Uterus (tissue), 4 donors: ENCODE measurements at places on chromosomes 7 and 10. TPM values are rescaled to one million over a fixed set of nuclear protein-coding genes. Genes with fewer than 3 reads are reported as not detected.

DNA sequence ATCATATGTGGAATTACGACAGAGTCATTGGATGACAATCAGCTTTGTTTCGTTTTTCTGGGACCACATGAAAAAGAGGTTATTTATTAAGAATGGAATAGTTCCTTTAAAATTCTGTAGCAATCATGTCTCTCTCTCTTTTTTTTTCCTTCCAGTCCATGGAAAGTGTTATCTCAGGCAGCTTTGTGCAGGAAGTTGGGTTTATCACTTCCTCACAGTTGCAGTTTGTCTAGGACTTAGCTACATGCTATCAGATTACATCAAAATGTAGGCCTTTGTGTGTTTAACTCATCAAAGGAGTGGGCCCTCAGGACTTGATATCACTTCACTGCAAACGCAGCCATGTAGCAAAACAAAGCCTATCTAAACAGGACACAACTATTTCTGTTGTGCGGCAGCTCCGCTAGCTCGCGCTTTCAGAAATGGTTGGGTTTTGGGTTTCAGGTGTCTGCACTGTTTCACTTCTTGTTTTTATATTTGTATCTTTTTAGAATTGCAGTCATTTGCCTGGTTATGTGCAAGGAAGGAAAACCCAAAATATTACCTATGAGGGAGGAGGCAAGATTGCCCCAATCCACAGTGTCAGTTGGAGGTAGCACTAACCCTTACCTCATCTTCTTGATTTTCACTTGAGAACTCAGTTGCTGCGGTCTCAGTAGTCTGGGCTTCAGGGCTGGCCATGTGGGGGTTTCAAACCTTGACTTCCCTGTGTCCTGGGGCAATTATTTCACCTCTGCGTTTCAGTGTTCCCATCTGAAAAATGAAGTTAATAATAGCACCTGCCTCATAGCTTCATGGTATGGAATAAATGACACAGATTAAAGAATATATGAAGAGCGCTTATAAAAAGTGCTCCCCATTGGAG, 66.7 kb downstream of the HHEX start:
- DNase-seq: no peak

DNA sequence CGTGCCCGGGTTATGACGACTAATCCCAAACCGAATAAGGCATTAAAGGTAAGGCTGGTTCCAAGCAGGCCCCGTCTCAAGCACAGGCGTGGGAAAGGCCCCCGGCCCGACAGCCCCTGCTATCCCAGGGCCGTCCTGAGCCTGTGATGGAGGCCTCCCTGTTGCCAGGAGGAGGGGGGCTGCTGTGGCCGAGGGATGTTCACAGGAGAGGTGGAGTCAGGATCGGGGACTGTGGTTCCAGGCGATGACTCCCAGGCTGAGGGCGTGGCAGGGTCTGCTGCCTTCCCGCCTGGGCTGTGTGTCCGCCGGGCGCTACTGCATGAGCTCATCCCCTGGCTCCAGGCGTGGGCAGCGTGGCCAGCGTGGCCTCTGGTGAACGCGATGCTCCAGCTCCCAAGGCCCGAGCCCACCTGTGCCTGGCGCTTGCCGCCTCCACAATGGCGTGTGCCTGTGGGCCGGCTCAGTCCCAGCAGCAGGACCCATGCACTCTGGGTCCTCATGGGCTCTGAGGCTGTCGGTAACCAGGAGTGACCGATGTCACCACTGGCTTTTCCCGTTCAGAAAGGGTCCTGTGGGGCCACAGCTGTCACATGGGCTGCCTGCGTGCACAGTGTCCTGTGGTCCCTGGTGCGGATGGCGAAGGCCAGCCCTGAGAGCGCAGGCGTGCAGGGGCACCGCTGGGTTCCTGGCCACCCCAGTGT, 8.8 kb downstream of the MAFK start:
- no peak for DNase-seq

ERVW-1 gene
- not detected for total RNA-seq

MRC1 gene
- 33.8 TPM for total RNA-seq

- DNase-seq: no peak
Observed at GRCh38 chr10:15324611-15325010, 46.5 kb downstream of the FAM171A1 start.

- DNase-seq: no peak
Observed at GRCh38 chr7:31345421-31345820, 4.9 kb upstream of the NEUROD6 start.

DNA sequence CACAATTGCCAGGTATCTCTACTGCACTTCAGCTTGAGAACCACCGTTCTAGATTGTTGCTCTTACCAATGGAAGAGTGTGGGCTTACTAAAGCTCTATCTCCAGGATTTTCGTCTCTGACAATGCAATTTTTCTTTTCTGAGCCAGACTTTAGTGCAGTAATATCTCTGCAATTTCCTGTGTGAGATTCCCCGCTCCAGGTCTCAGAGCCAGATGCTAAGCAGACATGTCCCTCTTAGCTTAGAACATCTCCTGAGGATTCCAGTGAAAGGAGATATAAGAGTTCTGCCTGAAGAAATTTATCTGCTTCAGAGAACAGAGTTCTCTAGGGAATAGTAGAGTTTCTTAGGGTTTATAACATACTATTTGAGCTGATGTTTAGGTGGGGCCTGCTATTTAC, 82.0 kb downstream of the SND1 start:
- DNase-seq: no peak

DNA sequence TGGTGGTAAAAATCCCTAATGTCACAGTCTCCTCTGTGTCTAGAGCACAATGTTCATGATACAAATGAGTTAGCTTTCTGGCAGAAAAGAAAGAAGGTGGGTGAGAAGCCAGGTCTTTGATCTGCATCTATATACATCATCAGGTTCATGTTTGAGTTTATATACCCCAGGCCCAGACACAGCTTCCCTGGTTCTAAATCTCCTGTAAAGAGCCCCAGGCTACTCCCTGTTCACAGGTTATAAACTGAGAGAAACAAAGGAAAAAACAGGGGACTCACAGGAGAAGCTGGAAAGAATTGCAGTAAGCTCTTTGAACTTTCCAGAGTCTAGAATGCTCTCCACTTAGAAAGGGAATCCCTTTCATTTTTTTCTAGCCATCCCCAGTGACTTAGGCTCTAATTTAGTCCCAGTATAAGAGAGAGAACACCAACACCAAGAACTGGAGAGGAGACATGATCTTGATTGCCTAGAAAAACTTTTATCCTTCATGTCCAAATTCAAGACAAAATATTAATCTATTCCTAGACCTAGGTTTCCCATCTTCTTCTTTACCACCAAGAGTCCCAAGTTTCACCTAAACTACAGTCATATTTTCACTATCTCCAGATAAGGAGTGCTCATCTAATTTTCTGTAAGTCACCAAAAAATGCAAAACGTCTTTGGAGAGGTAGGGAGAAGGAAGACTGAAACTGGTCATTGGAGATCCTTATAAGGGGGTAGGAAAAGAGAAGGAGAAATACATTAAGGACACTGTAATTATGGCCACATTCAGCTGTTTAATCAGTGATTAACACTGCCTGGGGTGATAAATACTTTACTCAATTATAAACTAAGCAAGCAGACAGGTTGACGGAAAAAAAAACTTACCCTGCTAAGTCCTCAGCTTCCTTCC, 469 bp downstream of the MSS51 start:
- no peak for DNase-seq

- no peak for DNase-seq
Observed at GRCh38 chr7:107931740-107932515, 40.9 kb downstream of the DLD start.

PDAP1 gene
- total RNA-seq: 76.9 TPM

CYP2C8 gene
- 0.46 TPM for total RNA-seq

MYOZ1 gene
- total RNA-seq: 1.6 TPM

INPP5F gene
- 14.3 TPM for total RNA-seq

DNA sequence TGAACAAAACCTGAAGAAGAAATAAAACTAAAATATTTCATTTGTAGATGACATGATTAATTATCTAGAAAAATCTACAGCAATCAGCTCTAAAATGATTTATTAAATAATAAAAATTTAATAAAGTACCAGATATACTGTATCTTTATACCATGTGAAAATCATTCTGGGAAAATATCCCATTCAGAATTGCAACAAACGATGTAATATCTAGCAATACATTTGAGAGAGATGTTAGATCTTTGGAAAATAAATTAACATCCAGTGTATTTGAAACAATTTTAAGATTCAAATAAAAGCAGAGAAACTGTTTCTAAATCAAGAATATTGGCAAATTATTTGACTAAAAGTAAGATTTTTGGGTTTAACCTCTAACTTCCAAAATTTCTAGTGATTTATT, 62.2 kb downstream of the ZEB1 start:
- no peak for DNase-seq

DNA sequence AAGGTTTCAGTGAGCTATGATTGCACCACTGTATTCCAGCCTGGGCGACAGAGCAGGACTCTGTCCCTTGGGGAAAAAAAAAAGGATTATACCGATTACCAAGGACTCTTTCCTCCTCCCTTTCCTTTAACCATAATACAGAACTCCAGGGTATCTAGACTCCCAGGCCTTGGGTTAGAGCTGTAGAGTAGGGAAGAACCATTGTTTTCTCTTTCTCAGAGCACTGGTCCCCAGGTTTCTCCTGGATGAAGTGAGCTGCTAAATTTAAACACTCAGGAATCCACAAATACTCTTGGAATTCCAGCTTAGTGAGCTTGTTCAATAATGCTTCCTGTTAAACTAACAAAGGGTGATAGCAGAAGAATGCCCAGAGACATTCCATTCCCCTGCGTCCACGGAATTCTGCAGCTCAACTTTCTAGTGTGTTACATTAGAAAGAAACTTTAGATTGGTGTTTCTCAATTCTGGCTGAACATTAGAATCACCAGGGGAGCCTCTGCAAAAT, 14.6 kb upstream of the RPEL1 start:
- no peak for DNase-seq

DNA sequence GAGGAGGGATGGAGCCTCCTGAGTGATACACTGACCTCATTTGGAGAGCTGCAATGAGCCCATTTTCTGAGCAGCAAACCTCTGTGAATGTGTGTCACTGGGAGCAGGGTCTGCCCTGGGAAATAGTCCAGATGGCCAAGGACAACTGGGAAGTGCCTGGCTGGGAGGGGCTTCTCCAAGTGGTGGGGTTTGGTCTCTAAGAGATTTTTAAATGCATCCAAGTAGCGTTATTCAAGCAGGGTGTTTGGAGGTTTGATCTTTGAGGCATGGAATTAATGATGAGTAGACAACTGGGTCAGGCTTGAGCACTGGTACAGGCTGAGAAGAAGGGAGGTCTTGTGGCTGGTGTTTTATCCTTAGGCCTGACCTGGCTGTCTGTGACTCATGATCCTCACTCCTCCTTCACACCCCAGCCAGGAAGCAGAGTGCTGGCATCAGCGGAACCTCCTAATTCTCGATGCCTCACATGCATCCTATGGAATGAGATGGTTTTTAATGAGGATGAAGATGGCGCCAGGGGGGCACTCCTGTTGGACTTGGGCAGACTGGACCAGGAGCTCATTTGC, 3.3 kb downstream of the GOLGA7B start:
- no peak for DNase-seq
